ENCODE measurements at places on chromosomes 5 and 9.

DNA sequence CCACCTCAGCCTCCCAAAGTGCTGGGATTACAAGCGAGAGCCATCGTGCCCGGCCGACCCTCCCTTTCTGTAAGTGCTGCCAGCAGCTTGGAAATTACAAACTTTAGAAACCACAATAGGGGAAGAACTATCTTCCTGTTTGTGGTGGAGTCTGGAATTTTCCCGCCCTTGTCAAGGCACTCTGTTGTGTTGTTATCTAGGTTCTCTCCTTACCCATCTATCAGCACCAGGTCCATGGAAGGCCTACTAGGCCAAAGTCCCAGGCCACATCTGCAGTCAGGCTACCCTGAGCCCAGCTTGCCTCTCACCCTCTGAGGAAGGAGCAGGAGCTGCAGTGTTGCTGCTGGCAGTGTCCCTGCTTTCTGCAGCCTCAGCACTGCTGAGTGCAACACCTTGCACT is 214.9 kb downstream of the MCTP1 start:
- no peak for DNase-seq

GRCh38 chr9:68979538-68980314 is 34.2 kb downstream of the PRKACG start:
- no peak for DNase-seq

DNA sequence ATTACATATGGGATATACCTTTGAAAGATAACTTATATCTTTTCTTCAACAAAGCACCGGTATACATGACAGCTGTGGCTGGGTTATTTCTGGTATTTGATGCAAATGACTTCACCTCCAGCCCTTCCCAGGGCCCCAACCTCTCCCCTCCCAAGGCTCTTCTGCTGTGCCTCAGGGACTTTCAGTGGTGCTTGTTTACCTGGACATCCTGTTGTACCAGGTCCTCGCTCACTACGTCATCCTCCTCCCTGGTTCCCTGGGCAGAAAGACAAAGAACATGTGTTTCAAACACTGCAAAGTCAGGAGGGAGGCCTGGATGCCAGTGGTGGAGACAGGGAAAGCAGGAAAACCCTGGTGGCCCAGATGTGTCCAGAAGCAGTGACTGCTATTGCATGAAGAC is 23.4 kb downstream of the ANXA6 start:
- no peak for DNase-seq

GRCh38 chr9:72681283-72681630 is 159.8 kb downstream of the TMC1 start:
- no peak for DNase-seq

DNA sequence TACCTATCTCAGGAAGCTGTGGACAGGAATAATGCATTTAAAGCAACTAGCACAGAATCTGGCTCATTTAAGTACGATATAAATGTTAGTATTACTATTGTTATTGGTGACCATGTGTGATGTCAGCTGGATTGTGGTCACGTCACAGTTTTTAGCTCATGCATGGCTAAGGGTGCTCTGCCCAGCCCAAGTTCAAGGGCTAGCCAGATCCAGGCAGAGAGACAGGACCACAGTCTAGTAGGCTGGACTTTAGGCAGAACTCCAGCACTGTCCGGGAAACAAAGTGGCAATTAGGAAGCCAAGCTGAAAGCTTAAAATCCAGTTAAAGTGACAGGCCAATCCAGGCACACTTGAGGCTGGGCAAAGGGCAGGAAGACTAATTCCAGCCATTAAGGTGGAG is 273.6 kb downstream of the ADAMTSL1 start:
- DNase-seq, result no peak

GRCh38 chr5:54470128-54470527 is 14.6 kb downstream of the HSPB3 start:
- DNase-seq, result peak; percentile 50

DNA sequence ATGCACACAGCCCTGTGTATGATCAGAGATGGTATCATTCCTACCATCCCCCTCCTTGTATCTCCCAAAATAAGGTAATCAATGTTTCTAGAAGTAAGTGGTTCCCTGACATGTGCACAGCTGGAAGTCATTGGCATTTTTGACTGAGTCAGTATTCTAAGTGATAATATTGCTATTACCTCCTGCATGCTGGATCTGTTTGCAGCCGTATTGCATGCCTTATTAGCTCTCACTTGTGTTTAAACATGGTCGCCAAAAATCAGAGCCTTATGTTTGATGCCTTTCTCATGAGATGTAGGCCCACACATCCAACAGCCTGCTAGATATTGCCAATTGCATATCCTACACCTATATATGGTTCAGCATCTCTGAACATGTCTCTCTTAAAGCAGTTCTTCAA is 254.3 kb downstream of the CDH12 start:
- DNase-seq, result no peak

- no peak for DNase-seq
These were observed 3.7 kb downstream of the NR4A3 start for GRCh38 chr9:99825172-99826046.
